ENCODE measurements at places on chromosomes 7 and 10.

DNA sequence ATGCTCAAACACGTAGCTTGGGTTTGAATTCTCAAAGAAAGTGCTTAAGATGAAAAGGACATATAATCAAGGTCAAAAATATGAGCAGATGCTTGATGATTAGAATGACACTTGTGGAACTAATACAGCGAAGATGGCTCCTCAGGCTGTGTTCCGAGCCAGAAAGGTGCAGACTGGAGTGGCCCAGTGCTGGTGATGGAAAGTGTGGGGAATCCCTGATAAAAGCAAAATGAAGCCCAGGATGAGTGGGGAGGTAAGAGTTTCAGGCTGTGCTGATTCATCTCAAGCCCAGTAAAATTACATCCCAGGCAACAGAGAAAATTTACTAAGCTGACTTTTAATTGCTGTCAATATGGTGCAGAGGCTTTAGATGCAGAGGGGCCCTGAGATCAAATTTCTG is 77.8 kb upstream of the IKZF1 start:
- DNase-seq, result no peak

GRCh38 chr10:110075686-110076085 is 67.9 kb downstream of the ADD3 start:
- no peak for DNase-seq

GRCh38 chr7:140691376-140692045 is 5.0 kb upstream of the NDUFB2 start:
- DNase-seq, result no peak

GRCh38 chr10:111392159-111392558 is 315.3 kb downstream of the ADRA2A start:
- no peak for DNase-seq

GRCh38 chr10:71975871-71976725 is 11.9 kb downstream of the CHST3 start:
- no peak for DNase-seq
